Left cardiac atrium (tissue), 4 donors: ENCODE measurements at places on chromosomes 4 and X.

GRCh38 chr4:78938474-78938867 is 767 bp downstream of the PAQR3 start:
- no peak for DNase-seq

- peak; percentile 32 for DNase-seq
Observed at GRCh38 chr4:113397114-113397701, 347.8 kb downstream of the ANK2 start.

GRCh38 chrX:141652286-141652685 is 46.3 kb downstream of the SPANXD start:
- DNase-seq = no peak

DNA sequence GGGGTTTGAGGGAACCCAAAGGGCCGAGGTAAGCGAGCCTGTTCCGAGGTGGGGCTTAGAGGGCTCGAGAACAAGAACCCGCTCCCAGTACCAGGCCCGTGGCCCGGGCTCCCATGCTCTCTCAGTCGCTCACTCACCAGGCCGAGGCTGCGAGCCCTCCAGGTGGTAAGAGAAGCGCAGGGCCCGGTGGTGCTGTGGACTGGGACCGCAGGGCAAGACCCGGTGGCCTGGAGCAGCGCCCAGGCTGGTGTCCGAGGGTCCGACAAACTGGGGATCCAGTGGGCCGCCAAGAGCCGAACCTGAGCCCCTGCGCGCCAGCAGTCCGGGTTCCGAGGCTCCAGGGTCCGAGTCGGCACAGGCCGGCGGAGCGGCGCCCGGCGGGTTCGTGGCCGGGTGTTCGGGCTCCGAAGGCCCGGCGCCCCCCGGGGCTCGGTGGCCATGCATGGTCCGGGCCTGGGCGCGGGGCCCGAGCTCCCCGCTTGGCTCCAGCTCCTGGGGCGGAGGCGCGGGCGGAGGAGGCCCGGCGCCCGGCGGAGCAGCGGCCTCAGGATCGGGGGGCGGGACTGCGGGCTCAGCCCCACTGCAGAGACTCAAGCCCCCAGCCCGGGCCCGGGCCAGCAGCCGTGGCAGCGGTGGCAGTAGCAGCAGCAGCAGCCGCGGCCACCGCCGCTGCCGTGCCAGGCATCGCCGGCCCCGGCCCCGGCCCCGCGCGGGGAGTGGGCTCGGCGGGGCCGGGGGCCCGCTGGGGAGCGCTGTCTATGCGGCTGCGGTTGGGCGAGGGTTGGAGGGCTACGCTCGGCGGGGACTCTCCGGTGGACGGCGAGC is 833 bp downstream of the FGD1 start:
- peak; percentile 34 for DNase-seq

- no peak for DNase-seq
Observed at GRCh38 chr4:73984736-73985527, 3.1 kb downstream of the PPBP start.

- no peak for DNase-seq
Observed at GRCh38 chrX:44944894-44945293, 71.9 kb downstream of the KDM6A start.

DNA sequence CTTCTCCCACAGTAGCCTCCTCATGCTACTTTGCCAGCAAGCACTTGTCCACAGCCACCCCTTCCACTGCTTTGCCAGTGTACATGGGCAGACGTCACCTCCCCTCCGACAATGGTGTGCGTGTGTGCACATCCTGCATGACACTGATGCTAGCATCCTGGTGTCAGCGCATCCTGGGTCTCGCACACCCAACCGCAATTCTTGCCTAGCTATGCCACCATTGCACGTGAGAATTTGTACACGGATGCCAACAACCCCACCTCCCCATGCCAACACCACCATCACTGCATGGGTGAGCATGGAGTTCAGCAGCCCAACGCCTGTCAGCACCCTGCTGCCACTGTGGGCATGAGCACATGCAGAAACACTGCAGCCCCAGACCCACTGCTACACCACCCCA is 550.0 kb downstream of the STPG2 start:
- DNase-seq = no peak

DNA sequence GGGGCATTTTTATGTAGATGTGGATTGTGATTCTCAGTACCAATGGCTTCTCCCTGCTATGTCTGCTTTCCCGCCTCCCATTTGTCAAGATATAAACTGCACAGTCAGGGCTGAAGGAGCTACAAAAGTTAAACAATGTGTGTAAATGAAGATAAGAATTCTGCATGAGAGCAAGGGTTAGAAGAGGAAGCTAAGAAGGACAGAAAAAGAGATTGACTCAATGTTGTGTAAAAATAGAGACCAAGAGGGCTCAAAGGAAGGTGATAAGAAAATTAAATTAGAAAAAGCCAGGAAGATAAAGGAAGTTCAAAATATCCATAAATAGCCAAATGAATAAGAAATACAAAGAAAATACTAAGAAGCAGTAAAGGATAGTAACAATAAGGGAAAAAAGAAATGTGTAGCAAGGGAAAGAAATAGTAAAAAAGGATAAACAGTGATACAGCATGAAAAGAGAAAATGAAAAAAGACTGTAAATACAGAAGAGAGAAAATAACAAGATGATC is 82.5 kb downstream of the AMELX start:
- no peak for DNase-seq

GRCh38 chr4:107691378-107691777 is 28.7 kb downstream of the PAPSS1 start:
- DNase-seq = no peak

GRCh38 chr4:41258783-41259182 is 2.1 kb downstream of the UCHL1 start:
- peak; percentile 31 for DNase-seq

GRCh38 chr4:28373191-28373590 is 1512.5 kb downstream of the STIM2 start:
- DNase-seq = no peak

DNA sequence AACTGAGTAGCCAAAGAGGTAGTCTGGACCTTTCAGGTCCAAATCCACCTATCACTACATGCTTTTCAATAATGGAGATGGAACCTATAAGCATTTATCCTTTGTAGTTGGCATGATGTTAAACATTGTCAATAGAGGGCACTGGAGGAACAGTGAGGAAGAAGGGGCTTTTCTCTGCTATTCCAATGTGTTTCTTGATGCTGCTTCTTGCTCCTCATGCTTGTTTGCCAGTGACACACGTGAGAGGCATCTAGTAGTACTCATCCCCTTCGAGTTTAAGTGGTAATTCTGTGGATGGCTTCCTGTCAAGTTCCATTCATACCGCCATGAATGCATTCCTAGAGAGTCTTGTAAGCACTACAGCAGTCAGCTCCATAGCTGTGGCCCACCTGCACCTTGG is 84.0 kb downstream of the NAA11 start:
- no peak for DNase-seq

DNA sequence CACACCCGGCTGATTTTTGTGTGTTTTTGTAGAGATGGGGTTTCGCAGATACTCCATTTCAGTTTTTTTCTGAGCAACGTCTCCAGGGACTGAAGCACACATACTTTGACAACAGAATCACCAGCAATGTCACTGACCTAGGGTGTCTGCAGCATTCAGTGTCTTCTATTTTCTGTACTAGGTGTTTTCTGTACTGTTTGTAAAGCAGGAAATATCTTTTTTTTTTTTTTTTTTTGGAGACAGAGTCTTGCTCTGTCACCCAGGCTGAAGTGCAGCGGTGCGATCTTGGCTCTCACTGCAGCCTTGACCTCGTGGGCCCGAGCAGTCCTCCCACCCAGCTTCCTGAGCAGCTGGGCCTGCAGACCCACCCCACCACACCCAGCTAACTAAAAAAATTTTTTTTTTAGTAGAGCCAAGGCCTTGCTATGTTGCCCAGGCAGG is 8.9 kb downstream of the ADD1 start:
- peak; percentile 63 for DNase-seq

GRCh38 chr4:89469930-89470375 is 162.4 kb upstream of the GPRIN3 start:
- no peak for DNase-seq

- no peak for DNase-seq
Observed at GRCh38 chrX:45628041-45628440, 427.4 kb upstream of the DIPK2B start.

DNA sequence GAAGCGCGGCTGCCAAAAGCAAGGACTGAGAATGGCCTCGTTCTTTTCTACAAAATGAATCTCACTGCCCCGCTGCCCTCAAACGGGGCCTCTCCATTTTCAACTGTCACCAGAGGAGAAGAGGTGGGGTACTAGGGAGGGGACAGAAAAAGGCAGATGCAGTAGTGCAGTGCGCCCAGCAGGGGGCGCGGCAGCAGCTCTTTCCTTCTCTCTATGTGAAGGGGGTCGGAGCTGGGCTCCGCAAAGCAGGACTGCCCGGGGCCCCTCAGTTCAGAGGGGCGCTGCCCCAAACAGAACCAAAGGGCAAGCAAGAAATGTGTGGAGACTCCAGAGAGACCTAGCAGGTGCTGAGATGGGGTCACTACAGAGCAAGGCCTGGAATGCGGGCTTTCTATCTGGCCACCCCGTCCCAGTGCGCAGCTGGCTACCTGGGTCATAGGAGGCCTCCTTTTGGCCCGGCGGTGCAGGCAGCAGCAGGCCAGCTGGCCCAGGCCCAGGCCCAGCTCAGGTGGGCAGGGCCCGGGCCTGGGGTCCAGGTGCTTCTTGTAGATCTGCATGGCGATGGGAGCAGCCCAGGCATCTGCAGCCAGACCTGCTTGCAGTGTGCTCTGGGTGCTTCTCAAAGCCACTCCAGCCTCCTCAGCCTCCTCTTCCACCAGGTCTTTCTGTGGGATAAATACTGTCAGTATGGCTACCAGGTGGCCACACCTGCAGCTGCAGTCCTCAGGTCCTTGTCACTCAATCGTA is 5.9 kb downstream of the IRAK1 start:
- no peak for DNase-seq

DNA sequence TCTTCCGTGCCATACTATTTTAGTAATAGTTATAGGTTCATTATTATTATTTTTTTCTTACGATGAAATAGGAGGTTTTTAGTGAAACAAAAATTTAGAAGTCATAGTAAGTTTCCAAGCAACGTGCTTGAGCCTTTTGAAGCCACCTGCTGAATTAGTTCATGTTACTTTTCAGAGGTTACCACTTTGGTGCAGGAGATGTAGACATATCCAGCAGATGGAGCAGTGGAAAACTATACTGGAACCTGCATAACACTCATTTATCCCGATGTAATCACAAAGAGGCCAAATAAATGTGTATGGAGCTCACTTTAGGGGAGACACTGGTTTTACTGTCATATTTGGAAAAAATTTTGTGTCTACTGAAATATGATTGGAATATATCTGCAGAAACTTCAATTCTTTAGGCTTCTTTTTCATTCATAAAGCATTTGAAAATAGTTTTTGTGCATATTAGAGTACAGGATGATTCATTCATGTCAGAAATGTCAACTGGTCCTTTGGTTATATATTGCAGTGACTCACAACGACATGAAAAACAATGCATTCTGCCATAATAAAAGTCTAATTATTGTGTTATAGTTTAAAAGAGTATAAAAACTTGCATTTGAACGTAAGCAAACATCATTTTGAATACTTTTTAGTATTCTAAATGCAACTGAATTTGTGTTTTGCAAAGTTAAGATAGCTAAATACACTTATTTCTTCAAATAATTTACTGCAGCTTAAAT is 2182.9 kb upstream of the TENM3 start:
- DNase-seq = no peak

DNA sequence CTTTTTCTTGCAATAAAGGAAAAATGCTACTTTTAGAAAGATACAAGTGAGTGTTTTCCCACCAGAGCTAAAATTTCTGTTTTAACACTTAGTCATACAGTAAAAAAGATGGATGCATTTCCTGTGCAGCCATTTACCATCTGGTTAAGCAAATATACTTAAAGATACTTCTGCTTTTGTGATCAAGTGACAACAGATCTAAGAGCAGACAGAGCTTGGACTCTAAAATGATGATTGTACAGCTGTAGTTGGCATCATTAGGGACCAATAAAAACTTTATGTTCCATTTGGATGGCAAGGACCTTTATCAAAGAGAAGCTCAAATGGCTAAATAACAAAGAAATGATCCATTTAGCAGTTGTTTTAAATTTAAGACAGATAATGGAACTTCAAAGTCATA is 270.8 kb downstream of the FSTL5 start:
- DNase-seq = no peak

GRCh38 chrX:67718926-67719325 is 175.1 kb downstream of the AR start:
- DNase-seq = no peak

GRCh38 chrX:111100191-111100590 is 4.2 kb downstream of the PAK3 start:
- no peak for DNase-seq

GRCh38 chr4:127505203-127505602 is 127.6 kb upstream of the INTU start:
- DNase-seq = no peak

- DNase-seq = no peak
Observed at GRCh38 chr4:181018913-181019312, 1224.3 kb upstream of the TENM3 start.

DNA sequence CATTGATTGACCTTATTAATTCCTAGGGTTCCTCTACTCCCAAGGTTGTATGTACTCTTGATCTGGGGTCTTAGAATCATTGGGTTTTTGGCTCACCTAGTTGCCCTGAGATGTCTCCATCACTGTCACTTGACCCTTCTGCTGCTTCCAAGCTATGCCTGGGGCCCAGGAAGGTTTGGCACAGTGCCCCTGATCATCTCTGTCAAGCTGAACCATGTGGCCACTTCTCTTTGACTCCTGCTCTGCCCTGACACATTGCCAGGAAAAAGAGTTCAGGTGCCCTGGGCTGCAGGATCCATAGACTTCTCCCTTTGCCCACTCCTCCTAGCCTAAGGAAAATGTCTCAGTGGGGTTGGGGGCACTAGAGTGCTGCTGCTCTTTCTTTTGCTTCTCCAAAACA is 3.9 kb upstream of the CHST7 start:
- peak; percentile 32 for DNase-seq

DNA sequence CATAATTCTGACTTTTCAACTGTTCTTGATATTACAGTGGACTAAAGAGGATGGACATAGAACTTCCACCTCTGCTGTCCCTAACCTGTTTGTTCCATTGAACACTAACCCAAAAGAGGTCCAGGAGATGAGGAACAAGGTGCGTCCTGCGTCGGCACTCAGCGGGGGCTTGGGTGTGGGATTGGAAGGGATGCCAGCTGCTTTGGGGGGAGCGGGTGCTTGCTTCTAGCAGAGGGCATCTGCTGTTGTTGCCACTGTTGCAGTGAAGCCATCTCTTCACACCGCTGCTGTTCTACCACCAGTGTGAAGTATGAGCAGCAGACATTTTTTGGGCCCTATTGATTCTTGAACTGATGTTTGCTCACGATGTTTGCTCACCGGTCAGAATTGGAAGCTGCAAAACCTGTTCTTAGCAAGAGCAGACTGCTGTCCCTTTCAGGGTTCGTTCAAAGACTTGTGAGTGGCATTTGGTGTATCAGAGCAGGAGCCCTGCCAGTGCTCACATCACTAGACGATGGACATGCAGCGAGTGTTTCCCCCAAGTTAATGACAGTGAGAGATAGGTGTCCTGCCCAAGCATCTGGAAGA is 55.4 kb downstream of the NOP14 start:
- DNase-seq = no peak

GRCh38 chrX:146224442-146224841 is 406.8 kb downstream of the SLITRK2 start:
- DNase-seq = no peak

GRCh38 chr4:47686294-47686872 is 151.5 kb downstream of the CORIN start:
- DNase-seq = peak; percentile 36
